ENCODE measurements at places on chromosomes 6 and 20.
A peak's percentile ranks its signal among the peaks of the same experiment; 100 is the strongest.

- DNase-seq, result peak; percentile 27
Observed at GRCh38 chr20:10469599-10469998, 34.5 kb downstream of the SLX4IP start.

- no peak for DNase-seq
Observed at GRCh38 chr6:125962900-125963497, 6.4 kb downstream of the HINT3 start.

GRCh38 chr6:119612911-119613381, 263.4 kb upstream of the MAN1A1 start:
- DNase-seq, result no peak

DNA sequence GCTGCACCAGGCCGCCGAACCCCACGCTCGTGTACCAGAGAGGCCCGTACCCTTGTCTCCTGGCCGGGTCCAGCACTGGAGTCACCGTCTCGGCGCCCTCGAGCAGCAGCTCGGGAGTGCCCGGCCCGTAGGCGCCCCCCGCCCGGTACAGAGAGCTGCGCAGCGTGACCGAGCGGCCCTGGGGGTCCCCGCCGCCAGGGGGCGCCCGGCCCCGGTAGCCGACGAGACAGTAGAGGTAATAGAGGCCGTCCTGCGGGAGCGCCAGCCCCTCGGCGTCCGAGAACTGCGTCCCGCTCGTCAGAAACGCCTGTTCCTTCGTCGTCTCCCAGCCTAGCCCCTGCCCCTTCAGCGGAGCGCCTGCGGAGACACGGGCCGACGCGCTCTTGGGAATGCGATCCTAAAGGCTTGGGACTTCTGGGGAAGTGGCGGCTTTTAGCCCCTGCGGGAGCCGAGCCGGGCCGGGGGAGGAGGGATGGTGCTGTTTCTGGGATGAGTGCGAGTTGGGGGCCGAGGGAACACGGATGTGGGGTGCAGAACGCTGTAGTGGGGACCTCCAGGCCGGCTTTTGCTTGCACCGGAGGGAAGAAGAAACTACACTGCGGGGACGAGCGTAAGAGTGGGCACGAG, 1.3 kb downstream of the LTB start:
- no peak for DNase-seq

DNA sequence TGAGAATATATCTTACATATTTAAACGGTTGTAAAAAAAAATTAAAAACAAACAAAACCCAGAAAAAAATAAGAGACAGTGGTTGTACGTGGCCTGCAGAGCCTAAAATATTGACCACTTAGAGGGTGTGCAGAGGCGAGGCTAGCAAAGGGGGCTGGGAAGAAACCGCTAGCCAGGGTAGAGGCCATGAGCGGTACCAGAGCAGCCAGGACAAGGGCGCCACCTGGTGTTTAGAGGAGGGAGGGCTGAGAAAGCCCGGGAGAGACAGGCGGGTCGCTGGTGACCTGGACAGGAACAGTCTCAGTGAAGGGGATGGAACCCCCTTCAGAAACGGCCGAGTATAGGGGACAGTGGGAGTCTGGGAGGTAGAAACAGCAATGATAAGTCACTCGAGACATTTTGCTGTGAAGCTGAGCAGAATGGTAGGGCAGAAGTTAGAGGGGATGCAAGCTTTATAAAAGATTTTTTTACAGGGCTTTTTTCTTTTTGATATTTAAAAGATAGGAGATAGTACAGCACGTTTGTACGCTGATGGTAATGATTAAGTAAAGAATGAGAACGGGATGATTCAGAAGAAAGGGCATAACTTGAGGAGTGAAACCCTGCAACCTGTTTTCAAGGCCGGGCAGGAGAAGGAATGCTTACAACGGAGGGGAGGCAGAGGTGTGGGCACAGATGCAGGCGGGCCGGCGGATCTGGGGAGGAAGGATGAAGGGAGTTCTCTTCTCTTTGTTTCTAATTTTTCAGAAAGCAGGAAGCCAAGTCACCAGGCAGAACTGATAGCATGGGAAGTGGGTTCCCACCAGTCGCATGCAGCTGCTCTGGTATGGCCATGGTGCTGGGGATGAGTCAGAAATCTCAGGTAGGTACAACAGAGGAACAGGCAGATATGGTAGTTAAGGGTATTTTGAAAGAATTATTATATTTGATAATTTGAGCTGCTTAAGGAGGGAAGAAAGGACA, 76.2 kb downstream of the FAM229B start:
- no peak for DNase-seq

DNA sequence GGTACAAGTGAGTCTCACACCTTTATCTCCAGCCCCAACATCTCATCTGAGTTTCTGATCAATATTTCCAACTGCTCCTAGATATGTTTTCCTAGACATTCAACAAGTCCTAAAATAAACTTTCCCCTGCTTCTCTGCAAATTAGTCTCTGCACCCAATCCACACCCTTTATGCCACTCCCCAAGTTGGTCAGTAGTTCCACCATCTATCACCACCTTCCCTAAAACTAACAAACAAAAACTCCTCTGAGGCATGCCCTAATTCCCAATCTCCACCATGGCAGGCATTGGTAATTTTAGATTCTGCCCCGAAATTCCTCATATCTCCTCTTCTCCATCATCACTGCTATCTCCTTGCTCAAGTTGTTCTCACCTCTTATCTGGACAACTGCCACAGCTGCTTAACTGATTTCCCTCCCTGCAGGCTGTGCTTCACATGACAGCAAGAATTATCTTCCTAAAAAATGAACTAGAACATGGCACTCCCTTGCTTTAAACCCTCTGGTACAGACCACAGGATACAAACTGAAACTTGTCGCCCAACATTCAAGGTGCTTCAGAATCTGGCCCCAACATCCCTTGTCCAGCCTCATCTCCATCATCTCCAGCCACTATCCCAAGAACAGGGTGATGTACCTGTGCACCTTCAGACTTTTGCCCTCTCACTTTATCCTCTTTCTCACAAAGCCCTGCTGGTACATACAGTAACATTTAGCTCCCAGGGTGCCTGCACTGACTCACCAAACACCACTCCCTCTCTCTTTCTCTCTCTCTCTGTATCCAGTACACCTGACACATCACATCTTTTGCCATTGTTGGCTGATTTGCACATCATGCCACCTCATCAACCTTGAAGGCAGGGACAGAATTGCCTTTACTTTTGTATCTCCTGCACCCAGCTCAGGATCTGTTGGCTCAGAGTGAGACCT, 55.5 kb downstream of the ZHX3 start:
- DNase-seq, result peak; percentile 64

GRCh38 chr6:147561726-147562125, 53.2 kb downstream of the SAMD5 start:
- DNase-seq, result no peak

- DNase-seq, result no peak
Observed at GRCh38 chr6:99246602-99247001, 102.9 kb downstream of the FAXC start.

DNA sequence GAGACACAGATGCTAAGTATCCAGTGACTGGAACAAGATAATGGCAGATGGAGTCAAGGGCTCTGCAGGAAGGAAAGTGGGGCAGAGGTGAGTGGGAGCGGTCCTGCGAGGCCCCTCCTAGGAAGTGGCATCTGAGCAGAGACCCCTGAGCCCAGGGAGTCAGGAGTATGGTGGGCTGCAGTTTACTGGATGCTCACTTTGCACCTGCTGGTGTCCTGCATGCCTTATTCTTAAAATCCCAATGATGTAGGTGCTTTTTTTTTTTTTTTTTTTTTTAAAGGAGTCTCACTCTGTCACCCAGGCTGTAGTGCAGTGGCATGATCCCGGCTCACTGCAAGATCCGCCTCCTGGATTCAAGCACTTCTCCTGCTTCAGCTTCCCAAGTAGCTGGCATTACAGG, 5.6 kb downstream of the CEBPB start:
- DNase-seq, result no peak

- DNase-seq, result no peak
Observed at GRCh38 chr6:20119485-20119884, 92.8 kb downstream of the MBOAT1 start.

DNA sequence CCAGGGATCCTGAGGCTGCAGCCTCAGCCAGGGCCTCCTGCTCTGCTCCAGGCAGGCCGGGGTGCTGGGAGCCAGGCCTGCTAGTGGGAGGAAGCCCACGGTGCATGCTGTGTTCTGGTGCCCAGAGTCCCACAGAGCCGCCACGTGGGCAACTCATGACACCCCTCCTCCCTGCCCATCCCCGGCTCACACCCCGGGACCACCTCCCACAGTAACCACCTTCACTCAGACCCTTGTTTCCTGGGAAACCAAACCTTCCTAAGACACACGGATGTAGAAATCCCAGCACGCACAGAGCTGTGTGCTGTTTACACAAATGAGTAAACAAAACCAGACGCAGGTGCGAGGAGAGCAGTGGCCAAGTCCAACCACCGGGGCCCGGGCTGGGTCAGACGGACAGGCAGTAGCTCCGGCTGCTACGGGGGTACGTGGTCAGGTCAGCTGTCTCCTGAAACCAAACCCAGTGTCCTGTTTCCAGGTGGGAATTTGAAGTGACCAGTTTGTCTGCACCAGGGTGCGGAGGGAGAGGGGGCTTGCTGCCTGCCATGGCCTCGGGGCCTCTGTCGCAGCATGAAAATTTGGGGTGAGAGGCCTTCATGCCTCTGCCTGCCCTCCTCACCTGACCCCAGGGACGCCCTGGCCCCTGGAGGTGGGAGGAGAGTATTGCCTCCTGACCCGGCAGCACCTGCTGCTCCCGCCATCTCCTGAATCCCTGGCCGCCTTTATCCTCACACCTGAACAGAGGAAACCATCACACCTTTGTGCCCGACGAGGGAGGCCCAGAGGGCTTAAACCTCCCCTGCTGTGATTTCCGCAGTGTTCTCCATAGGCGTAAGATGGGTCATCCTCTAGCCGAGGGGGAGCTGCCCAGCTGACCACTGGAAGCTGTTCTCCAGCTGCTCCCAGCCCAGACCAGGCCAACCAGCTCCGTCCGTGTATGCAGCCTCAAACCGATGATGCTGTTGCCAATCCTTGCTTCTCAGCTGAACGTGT, 52.0 kb upstream of the SMOC2 start:
- no peak for DNase-seq

GRCh38 chr6:20021795-20022194, 184.6 kb downstream of the ID4 start:
- DNase-seq, result no peak

DNA sequence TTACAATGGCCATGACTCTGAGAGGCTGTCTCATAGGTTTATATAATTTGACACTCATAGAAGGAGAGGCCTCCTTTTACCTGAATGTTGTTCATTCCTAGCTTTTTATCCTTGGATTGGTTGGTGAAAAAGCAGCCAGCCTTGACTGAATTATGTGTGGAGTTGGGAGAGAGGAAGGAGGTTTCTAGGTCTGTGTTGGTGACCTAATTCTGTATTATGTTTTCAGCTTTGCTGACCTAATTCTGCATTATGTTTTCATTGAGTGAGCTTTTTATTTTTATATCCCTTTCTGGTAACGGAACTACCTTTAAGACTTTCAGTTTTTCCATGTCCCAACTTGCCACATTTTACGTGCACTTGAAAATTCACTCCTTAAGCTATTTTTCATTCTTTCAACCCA, 59.1 kb upstream of the RNF144B start:
- DNase-seq, result no peak

DNA sequence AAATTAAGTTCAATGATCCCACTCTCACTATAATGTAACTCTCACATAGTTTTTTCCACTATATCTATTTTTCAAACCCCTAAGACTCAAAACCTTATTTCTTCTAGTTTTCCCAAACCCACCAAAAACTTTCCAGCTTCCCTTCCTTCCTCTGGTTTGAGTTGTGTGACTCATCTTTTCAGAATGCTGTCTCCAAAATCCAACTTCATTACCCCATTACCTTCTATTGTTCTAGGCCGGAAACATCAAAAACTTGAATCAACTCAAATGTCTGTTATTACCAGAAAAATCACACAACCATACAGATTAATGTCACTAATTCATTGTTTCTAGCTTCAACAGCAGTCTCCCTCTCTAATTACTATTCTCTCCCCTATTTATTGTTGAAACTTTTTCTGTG, 1090.3 kb downstream of the HACE1 start:
- DNase-seq, result no peak

DNA sequence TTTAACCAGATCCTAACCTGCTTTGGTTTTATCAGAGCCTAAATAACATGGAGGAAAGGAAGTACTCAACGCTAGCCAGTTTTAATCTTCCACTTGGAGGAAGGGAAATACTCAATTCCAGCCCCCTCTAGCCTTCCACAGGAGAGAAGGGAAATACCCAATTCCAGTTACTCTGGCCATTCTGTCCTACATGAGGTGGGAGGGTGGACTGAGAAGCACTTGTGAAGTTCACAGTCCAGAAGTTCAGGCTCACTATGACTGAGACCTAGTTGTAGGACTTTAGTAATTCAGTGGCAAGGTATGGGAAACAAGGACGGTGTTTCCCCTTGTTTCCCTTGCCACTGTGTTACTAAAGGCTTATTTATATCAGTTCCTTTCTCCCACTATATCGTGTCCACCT, 672.0 kb downstream of the RFPL4B start:
- DNase-seq, result no peak

DNA sequence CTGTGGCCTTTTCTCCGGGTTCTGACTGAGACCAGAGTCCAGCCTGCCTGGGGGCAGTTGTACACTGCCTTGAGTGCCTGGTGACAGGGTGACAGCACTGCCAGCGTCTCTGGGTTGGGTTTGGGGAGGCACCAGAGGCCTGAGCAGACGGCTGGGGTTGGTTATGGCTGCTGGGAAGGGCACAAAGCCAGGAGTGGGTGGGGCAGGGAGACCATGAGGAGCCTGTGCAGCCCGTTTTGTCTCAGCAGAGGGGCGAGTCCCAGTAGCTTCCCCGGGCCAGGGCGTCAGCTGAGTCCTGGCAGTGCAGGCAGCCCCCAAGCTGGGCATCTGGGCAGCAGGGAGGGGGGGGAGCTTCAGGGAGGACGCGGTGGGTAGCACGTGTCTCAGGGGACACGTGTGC, 15.3 kb upstream of the SULF2 start:
- no peak for DNase-seq

GRCh38 chr20:14223806-14224205, 113.6 kb downstream of the FLRT3 start:
- DNase-seq, result no peak

GRCh38 chr6:150271501-150272263, 97.1 kb upstream of the IYD start:
- no peak for DNase-seq

- DNase-seq, result no peak
Observed at GRCh38 chr20:12331236-12331635, 413.5 kb downstream of the BTBD3 start.

- DNase-seq, result no peak
Observed at GRCh38 chr6:129671442-129672340, 38.3 kb downstream of the ARHGAP18 start.

- DNase-seq, result no peak
Observed at GRCh38 chr6:112539355-112539754, 192.2 kb downstream of the RFPL4B start.

GRCh38 chr6:1372690-1373089, 16.7 kb upstream of the FOXF2 start:
- no peak for DNase-seq

- DNase-seq, result peak; percentile 20
Observed at GRCh38 chr6:113306552-113307145, 550.5 kb upstream of the MARCKS start.
